Suprapubic skin (tissue), 4 donors: ENCODE measurements at places on chromosomes 4 and X.

- no peak for DNase-seq
Measured at GRCh38 chr4:71167083-71167482, 171.7 kb upstream of the SLC4A4 start.

GRCh38 chr4:150139297-150139865 is 61.1 kb downstream of the DCLK2 start:
- DNase-seq: no peak

DNA sequence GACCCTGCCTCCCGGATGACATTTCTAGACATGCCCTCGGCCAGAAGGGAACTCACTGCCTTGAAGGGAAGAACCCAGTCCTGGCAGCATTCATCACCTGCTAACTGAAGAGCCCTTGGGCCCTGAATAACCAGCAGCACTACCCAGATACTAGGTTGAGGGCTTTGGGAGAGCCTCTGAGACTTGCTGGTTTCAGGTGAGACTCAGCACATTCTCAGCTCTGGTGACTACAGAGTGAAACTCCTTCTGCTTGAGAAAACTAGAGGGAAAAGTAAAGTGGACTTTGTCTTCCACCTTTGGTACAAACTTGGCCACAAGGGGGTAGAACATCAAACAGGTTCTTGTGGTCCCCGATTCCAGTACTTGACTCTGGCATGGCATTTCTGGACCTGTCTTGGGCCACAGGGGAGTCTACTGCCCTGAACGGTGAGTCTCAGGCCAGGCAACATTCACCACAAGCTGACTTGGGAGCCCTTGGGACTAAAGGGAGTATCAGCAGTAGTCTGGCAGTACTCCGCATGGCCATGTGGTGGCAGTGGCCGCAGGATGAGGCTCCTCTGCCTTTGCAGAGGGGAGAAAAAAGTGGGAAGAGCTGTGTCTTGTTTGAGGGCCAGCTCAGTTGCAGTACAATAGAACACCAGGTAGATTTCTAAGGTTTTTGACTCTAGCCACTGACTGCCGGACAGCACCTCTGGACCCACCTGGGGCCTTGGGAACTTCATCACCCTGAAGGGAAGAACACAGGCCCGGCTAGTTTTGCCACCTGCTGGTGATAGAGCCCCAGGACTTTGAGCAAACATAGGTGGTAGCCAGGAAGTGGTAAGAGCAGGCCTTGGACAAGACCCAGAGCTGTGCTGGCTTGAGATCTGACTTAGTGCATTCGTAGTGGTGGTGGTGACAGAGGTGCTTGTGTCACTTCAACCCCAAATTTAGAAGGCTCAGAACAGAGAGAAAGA is 414.8 kb downstream of the OPHN1 start:
- DNase-seq: no peak

GRCh38 chr4:51870441-51871188 is 27.7 kb downstream of the DCUN1D4 start:
- DNase-seq: no peak
